Iris pigment epithelial cell (primary cell): ENCODE measurements at places on chromosomes 6 and 20.

DNA sequence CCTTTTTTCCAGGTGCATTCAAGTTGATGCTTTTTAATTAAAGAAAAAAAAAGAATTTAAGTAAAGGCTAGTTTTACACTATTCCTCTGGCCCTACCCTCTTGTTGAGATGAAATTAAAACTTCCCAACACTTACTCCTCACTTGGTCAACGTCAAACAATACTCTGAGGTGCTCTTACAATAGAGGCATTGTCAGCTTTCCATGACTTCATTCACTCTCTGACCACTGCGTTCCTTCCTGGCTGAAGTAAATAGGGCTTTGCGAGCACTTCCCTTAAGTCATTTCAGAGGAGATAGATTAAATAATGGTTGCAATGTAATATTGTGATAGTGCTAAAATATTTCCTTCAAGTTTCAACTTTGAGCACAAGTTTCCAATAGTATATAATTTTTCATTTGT is 229.8 kb upstream of the CEP162 start:
- no peak for DNase-seq

DNA sequence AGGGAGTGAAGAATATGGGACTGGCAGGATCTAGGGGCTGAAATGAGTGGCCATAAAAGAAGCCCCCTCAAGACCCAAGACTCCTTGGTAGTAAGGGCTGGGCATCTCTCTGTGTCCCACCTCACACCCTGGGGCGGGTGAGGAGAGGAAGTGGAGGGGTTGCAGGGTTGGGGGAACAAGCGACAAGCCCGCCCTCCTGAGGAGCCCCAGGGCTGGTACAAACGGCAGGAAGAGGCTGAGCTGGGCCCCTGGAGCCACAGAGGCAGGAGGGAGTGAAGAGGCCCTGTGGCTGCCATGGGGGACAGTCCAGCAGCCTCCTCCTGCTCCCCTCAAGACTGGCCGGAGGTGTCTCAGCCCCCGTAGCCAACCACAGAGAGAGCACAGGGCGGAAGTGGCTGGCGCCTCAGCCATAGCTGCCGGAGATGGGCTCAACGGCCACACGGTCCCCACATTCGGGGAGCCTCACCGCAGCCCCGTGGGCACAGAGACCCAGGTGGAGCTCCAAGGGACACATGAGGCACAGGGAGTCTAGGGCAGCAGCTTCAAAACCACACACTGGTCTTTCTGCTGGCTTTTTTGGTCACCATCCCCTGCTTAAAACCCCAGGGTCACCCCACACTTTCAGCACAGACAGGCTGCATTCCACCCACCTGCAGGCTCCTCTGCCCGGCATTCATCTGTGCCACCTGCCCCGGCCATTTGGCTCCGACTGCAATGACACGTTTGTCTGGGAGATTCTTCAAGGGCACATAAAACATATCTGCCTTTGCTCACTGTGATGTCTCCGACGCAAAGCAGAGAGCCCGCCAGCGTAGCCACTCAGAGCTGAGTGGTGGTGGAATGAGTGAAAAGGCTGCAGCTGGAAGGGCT is 524 bp downstream of the C20orf203 start:
- DNase-seq: no peak

DNA sequence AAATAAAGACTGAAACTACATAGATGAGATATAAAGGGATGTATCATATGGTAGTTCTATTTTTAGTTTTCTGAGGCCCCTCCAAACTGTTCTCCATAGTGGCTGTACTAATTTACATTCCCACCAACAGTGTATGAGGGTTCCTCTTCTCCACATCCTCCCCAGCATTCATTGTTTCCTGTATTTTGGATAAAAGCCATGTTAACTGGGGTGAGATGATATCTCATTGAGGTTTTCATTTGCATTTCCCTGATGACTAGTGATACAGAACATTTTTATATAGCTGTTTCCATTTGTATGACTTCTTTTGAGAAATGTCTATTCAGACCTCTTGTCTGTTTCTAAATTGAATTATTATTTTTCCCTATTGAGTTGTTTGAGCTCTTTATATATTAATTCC is 229.3 kb downstream of the RFPL4B start:
- peak; percentile 24 for DNase-seq

- DNase-seq: peak; percentile 24
Measured at GRCh38 chr6:41894366-41895299, 542 bp downstream of the USP49 start.

DNA sequence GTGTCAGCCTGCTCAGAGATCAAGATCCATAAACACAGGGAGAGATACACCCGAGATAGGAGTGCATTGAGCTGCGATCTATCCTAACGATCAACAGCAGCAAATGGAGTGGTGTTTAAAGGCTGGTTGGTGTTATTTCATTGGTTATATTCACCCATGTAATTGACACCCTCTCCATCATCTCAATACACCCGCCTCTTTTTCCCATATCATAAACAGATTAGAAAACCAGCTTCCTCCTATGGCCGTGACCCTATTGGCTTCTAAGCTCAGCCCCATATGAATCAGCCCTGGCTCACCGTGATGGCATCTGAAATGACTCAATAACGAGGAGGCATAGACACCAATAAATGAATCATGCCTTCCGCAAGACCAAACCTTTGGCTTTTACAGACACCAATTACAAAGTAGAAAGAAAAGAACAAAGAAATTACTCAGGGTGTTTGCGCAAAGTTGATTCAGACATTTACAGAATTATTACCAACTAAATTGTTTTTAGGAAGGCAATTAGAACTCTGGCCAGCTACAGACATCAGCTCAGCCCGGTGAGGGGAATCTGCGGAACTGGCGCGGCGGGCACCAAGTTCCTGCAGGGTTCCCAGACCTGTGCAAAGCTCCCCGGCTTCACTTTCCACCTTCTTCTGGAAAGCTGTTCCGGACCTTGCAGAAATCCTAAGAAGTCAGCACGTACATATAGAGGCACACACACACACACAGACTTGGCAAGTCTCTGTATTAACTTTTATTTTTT is 11.5 kb downstream of the PMEPA1 start:
- peak; percentile 100 for DNase-seq

DNA sequence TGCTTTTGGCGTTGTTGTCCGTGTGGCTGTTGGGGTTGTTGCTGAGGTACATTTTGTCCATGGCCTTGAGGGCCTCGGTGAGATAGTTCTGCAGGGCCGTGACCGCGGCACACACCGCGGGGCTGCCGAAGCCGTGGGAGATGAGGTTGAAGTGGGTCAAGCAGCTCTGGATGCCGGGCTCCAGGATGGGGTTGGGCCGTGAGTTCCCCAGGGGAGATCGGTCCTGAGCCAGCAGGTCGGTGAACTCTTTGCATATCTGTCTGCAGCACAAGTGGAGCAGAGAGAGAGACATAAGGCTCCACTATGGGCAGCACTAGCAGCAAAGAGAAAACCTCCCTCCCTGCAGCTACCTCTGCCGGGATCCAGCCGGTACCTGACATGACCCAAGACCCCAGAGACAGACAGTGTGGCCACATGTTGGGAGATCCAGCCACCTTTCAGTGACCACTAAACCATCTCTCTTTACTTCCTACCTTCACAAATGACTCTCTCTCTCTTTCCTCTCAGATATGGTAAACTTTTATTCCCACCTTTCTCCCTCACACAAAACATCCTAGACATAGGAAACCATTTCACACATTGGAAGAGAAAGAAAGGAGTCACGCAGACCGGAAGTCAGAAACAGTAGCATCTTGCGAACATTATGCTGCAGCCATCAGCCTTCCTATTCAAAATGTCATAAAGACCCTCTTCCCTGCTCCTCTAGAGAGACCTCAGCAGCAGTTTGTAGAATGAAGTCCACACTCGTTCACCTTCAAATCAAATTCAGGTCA is 16.2 kb downstream of the TFAP2A start:
- DNase-seq: no peak

DNA sequence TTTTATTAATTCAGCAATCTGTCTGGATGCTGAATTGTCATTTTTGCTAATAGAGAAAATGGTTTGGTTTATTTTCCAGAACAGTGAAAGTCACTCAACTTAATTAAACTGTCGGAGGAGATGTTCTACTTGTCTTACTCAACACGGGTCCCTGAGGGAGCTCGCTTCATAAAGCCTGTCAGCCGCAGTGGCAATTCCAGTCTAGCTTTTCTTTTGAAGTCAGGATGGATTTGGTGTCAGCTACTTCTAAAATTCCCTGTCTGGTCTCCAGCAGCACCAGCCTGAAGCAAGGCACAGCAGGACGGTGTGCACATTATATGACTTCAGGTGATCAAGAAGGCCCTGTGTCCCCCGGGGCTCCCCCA is 261.5 kb downstream of the SLC24A3 start:
- no peak for DNase-seq

GRCh38 chr6:158907931-158908330 is 88.8 kb upstream of the EZR start:
- no peak for DNase-seq
